HT-29 (cell line): ENCODE measurements at places on chromosomes 13 and 19.

DNA sequence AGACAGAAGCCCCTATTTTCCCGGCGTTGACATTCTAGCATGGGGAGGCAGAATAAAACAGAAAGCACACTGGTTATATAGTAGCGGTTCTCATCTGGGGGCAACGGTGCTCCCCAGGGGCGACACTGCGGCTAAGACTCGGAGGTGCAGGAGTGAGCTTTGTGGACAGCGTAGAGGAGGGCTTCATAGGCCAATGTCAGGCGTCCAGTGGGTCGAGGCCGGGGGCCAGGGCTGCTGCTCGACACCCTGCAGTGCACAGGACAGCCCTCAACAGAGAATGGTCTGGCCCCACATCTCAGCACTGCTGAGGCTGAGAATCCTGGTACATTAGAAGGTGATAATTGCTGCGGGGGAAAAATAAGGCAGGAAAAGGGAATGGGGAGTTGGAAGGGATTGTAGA, 1.5 kb downstream of the ZNF628 start:
- DNase-seq = no peak

DNA sequence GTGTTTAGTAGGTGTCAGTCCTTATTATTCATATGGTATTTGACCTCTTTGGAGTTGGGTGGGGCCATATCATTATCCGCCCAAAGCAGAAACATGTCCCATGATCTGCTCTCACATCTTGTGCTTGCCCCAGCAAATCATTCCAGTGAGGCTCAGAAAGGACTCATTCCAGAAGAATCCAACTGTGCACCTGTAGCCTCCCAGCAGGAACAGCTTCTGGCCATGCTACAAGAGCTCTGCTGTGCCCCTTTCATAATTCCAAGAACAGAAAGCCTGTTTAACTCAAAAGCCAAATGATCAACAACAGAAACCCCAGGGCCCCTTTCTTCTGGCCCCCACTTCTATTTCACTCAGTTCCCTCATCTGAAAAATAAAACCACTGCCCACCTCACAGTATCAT, 673.1 kb downstream of the DIAPH3 start:
- no peak for DNase-seq

DNA sequence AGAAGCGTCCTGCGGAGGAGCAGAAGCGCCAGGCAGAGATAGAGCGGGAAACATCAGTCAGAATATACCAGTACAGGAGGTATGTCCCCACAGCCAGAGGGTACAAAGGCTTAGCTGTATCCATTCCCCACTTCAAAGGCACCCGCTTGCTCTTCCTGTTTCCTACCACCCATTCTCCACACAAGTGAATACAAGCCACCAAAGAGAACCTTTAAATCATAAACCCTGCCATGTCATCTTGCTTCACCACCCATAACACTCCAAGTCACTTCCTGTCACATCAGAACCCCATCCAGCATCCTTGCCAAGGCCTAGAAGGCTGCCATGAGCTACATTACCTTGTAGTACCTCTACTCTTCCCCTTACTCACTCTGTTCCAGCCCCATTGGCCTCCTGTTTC, 205.8 kb downstream of the LMO7 start:
- no peak for DNase-seq

- no peak for DNase-seq
These were observed 156.2 kb downstream of the DNAJC3 start for GRCh38 chr13:95833126-95833525.

DNA sequence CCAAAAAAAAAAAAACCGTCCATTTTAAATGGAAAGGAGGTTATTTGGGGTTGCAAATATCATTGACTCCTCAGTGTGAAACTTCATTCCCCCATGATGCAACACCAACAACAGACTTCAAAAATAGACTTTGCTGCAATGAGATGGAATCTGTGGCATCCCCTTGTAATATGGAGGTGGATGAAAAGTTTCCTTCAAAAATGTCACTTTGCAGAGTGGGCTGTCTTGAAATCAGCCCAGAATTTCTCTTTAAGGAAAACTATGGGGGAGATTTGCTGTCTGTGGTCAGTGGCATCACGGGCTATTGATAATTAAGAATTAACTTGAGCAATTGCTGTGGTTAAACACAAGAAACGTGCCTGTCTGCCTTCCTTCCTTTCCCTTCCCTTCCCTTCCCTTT, 1.5 kb downstream of the GPR18 start:
- no peak for DNase-seq

- no peak for DNase-seq
These were observed 46.1 kb upstream of the ZNF726 start for GRCh38 chr19:23868630-23869029.
